SK-N-MC (cell line): ENCODE measurements at places on chromosomes 16 and 17.

- DNase-seq: no peak
Observed at GRCh38 chr16:88022076-88023042, 71.1 kb downstream of the BANP start.

GRCh38 chr17:65479282-65479681 is 82.2 kb downstream of the AXIN2 start:
- no peak for DNase-seq

GRCh38 chr17:40338058-40338457 is 26.5 kb downstream of the GJD3 start:
- DNase-seq: no peak

DNA sequence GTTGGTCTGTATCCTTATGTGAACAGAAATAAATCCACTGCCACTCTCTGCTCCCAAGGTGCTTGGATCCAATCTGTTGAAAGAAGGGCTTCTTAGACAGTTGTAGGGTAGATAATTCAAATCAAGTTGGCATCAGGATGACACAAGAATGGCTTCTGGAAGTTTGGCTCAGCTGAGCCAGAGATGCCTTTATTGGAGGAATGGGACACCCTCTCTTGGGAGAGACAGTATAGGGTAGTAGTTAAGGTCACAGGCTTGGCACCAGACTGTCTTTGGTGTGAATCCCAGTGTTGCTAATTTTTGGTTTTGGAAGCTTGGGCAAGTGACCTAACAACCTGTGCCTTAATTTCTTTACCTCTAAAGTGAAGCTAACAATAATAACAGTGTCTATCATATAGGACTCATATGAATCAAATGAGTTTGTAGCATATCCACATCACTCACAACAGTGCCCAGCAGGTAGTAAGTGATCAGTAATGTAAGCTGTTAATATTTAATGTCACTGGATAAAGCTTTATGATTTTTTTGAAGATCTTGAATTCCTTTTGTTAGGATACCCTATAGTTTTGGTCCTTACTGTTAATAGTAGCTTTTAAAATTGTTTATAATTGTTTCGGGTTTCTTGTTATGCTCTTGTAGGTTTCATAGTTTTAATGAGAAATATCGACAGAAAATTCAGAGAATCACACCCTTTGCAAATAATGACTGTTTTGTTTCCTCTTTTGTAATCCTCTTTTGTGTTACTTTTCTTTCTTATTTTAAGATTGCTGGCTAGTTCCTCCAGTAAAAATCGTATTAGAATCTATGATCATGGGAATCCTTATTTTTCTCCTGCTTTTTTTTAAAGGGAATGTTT is 19.1 kb downstream of the ZNRF1 start:
- DNase-seq: no peak

DNA sequence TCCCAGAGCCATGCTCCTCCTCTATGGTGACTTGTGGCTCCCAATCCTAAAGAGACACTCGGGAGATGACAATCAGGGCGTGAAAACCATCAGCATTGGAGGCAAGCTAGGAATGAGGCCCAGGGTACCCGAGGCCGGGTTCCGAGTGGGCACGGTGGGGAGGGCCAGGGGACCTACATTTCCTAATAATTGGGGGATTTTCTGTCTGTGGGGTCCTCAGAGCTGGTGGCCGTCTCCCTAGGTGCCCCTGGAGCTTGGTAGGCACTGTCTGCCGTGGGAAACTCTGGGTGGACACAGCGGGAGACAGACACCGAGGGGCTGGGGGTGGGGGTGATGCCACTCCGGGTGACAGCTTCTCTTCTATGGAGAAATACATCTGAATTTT is 312.5 kb upstream of the TNRC6C start:
- no peak for DNase-seq
